ENCODE measurements at places on chromosomes 16 and 17.

GRCh38 chr17:80091376-80091775 lies 10.0 kb upstream of the GAA start:
- no peak for DNase-seq

- DNase-seq: no peak
Observed at GRCh38 chr16:28573738-28574718, 20.3 kb downstream of the SGF29 start.

DNA sequence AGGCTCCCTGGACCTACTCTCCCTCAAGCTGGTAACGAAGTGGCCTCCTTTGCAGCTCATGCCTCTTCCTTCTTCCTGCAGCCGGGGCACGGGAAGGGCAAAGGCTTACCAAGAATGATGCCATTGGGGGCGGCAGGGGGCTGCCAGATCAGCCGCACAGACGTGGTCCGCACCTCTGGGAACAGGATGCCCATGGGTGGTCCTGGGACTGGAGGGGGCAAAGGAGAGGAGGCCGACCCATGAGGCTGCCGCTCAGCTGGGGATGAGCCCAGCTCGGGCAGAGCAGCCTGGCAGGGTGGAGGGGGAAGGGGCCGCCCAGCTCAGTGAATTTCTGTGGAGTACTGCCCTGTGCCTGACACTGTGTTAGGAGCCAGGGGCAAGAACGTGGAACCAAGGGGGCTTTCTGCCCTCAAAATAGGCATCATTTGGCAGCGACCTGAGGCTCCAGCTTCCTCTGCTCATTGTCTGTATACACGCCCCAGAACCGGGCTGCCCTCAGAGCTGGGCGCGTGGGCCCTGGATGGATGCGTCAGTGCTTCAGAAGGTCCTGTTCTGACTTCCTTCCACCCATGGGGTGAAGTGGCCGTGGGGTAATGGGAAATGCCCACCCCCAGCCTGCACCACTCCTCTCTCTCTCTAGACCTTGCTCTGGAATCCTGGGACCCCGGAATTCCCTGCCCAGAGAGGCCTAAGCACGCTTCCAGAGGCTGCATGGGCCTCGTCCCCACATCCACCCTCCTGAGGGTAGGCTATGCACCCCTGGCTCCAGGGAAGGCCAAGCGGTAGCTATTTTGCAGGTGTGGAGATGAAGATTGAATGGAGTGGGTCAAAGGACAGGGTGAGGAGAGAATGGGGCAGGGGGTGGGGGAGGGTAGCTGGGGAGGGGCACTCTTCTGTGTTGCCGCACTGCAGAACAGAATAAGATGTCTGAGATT lies 79.8 kb upstream of the CDC42EP4 start:
- DNase-seq: no peak

DNA sequence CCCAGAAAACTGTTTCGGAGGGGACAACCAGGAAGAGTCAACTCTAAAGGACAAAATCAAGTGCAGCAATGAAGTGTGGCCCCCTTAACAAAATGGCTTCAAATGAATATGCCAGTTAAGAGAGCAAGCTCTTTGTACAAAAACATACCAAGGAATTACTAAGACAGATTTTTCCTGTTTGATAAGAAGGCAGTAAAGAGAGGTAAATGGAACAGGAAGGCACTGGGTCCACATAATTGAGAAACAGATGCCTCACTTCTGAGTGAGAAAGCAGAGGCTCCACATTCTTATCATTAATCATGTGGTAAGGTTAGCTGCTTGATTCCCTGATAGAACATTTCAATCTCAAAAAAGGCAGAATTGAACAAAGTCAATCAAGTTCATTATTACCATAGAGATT lies 44.9 kb downstream of the MBTD1 start:
- no peak for DNase-seq

GRCh38 chr17:77646046-77646430 lies 312.5 kb upstream of the TNRC6C start:
- no peak for DNase-seq

All from HuH-7 (cell line).